Stimulated activated CD8-positive, alpha-beta memory T cell treated with anti-CD3 and anti-CD28 coated beads, Interleukin-4, amount 100 ng/mL, for 4 hours (primary cell): ENCODE measurements at places on chromosomes 3 and 15.

- DNase-seq: no peak
Observed at GRCh38 chr3:98623572-98624280, 30.3 kb upstream of the CPOX start.

DNA sequence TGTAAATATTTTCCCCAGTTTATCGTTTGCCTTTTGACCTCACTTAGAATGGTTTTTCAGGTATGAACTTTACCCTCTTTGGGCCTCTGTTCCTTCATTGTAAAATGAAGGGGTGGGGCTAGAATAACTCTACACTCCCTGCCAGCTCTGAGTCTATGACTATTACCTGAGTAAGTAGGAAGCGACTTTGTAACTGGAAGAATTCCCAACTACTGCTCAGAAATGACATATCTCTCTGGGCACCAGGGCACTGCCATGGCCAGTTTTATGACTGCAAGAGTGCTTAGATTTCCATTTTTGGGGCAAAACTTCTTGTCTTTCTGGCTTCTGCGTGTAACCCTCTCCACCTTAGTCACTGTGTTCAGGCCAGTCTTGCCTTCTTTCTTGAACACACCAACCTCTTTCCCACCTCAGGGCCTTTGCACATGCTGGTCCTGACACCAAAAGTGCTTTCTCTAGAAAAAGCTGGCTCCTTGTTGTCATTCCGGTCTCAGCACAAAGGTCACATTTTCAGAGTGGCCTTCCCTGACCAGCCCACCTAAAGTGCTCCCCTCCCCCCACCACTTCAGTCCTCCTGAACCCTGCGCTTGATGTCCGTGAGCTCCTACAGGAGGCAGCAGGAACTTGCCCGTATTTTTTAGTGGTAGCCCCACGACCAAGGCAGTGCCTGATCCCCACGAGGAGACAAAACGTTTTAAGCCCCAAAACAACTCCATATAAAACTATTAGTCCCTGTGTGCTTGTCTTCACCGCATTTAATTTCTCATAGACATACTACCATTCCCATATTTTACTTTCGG is 25.6 kb downstream of the CDCP1 start:
- DNase-seq: no peak

DNA sequence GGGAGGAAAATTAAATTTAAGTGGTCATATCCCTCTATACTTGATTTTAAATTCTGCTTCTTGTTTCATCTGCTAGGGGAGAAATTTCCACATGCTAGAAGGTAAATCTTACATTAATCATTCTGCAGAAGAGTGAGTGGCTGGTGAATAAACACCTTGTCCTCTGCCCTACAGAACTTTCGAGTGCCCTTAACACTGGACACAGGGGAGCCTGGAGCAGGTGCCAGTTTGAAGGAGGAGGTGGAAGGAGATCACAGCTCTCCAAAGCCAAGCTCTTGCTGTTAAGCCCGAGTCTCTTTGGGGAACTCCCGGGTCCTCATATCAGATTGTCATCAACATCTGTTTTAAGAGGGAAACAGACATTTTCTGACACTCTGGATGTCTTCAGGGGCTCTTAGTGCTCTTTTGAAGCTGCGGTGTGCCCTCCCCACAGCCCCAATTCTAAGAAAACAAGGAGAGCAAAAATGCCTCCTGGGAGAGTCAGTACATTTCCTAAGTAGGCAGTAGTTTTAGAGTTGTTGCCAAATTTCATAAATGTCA is 31.3 kb downstream of the LAMP3 start:
- no peak for DNase-seq

DNA sequence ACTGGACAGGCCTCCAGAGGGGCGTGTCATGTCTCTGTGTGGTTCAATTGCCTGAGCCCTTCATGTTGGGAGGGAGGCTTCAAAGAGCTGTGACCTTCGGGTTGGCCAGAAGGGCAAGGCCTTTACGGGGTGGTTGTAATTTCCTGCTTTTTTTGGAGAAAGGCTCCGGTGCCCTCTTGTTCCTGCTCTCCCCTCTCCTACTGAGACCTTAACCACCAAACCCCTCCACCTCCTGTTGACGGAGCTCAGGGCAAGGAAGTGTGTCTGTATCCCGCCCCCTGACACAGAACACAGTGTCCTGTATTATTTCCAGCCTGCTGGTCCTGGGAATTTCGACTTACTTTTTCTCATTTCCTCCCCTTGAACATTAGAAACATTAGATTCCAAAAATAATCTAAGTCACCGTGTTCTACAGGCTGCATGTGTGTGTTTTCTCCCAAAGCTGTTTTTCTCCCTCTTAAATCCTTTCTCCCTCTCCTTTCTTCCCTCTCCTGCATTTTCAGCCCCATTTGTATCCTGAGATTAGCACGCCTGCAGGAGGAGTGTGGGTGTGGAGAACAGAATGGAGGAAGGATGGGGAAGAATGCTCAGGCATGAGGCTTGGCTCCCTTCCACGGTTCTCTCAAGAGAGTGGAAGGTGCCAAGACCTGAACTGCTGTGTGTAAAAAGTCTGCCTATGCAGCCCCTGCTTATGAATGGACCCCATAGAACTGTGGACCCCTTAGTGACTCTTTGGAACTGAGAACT is 285.4 kb upstream of the ROPN1 start:
- no peak for DNase-seq

DNA sequence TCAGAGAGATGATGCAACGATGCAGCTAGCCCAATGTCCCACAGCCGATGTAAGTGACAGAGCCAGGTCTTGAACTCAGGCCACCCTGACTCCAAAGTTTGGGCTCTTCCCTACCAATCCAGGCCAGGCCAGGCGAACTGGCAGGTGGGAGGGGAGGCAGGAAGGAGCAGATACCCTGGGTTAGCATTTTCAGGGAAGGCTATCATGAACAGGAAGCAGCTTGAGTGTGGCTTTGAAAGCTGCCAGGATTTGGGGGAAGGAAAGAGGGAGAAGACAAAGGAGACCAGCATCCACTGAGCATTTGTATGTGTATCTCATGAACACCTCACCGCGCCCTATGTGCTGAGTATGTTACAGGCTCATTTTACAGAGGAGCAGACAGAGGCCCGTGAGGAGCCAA is 38.8 kb downstream of the LMCD1 start:
- DNase-seq: no peak

DNA sequence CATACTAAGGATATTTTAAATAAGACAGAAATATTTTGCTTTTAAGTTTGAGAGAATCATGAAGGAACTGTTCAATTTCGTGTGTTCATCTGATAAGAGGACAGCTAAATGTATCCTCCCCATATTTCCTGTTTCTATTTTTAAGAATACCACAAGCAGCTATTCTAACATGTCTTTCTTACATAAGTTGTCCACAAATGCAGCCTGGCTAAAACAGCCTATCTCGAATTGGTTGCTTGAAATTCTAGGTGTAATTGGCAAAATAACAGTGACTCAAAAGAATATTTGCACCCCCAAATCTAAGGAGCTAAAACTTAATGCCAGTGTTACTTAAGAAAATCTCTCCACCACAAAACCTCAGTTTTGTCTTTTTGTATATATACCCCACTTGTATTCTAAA is 35.0 kb downstream of the BTLA start:
- no peak for DNase-seq

- DNase-seq: no peak
Observed at GRCh38 chr3:104745313-104745712, 621.4 kb upstream of the ALCAM start.

DNA sequence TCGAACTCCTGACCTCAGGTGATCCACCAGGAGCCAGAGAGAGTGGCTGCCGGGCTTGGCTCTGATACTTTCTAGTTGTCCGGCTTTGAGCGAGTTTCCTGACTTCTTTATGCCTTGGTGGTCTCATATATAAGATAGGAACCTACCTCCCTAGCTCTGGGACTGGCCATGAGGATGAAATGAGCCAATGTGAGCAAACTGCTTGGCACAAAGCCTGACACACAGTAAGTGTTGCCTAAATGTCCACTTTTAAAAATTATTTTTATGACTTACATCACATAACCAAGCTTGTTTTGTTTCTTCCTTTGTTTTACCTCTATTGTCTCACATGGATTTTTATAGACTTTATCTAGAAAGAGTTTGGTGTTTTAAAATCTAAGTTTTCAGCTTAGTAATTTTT is 42.1 kb upstream of the CCDC174 start:
- no peak for DNase-seq

DNA sequence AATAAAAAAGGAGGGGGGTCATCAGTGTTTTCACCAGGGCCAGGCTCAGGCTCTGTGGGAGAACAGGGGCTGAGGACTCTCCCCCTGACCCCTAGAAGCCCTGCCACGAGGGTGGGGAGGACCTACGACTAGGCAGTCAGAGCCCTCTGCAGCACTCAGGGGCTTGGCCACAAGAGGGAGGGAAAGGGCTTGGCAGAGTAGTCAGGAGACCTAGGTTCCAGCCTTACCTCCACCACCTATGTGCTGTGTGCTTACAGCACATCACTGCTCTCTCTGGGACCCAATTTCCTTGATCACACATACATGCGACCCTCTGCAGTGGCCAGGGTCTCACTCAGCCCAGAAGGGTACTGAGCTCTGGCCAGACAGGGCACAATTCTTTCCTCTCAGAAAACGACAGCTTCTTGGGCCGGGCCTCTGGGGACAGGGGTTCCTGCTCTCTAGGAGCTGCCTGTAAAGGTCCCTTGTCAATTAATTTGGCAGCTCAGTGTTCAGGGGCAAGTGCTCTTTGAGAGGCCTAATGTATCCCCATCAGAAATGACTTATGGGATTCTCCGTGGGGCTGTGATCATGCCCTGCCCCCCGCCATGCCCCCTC is 16.4 kb upstream of the SKIC8 start:
- DNase-seq: no peak

- DNase-seq: no peak
Observed at GRCh38 chr15:67193223-67193990, 61.1 kb downstream of the AAGAB start.

DNA sequence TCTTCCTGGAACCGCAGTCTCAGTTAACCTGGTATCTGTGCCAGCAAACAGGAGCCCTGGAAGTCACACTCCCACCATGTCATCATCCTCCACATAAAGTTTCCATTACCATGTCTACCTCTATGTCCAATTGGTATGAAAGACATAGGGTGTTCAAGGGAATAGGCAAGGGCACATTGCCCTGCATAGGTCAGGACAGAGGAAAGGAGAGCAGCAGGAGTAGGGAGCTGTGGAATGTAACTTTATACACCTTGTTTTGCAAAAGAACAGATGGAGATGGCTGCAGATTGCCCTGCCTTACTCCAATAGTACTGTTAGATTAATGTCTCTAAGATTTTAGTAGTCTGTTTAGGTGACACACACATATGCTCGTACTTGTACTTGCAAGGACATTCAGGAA is 1056.4 kb downstream of the NTRK3 start:
- DNase-seq: no peak

DNA sequence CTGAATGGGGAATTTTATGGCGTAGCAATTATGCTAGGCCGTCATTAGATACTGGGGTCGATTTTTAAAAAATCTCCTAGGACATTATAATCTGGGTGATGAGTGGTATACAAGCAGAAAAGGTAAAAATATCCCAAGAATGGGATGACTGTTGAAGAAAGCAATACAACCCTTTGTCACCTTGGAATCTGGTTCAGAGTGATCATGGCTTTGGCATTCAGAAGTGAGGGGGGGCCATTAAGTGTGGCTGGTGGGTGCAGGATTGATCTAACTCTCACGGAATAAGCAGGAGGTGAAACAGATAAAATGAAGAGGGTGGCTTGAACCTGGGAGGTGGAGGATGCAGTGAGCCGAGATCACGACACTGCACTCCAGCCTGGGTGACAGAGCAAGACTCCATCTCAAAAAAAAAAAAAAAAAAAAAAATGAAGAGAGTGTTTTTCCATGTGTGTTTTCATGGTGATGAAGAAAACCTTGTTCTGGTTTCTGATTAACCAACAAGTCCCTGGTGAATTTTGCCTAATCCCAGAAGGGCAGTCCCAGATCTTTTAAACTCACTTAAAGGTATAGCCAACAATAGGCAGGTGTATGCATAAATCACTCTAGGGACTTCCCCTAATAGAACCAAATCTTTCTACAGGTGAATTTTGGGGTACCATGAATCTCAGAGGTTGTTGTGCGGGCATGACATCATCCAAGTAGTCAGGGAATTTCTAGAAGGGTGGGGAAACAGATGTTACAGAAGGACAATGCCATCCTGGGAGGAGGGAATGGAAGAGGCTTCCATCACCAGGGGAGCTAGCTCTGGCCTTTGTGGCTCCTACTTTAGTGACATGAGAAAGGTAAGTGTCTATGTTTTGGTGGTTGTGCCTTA is 3.1 kb upstream of the RAD54L2 start:
- no peak for DNase-seq

DNA sequence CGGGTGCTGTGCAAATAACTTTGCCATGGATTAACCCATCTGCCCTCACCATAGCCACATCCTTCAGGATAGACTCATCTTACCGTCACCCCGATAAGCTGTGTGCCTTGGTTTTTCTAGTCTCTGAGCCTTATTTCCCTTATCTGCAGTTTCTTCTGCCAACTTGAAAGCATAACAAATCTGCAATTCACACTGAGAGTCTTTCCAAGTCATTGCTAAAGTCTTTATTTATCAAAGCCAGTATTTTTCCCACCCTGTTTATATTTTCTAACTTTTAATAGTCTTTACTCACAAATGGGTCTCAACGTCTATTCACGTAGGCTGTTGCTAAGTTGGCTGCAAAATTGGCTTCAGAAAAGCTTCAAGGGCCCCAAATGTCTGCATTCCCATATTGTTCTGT is 61.6 kb upstream of the SUCLG2 start:
- DNase-seq: no peak

DNA sequence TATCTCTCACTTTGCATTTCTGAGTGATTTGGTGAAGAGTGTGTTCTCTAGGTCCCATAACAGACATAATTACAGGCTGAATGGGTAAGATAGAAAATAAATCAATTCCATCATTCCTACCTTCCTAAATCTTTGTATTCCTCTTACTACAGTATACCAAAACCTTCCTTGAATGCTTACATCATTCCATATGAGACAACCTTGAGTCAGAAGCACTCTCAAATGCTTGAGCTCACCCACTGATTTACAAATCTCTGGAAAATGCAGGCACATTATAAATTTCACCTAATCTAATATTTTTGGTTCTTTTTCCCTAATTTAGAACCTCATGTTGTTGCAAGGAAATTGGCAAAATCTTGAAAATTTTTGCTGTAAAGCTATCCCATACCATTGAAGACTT is 239.1 kb downstream of the CBLB start:
- DNase-seq: no peak

DNA sequence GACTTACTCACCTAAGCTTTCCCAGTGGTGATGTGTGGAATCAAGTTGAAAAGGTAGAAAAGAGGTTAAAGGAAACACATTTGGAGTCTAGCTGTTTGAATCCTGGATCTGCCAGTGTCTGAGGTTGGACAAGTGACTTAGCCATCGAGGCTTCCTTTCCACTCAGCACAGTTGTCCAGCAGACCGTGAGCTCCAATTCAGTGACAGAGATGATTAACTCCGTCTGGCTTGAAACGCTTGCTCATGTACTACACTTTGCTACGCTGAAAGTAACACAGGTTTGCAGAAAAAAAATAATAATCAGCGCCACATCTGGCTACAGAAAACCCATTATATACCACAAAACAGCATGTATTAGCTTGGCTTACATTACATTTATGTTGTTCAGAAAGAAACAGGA is 364.9 kb upstream of the MCTP2 start:
- DNase-seq: no peak
